ENCODE measurements at places on chromosomes 5 and 9. TPM values are rescaled to one million over a fixed set of nuclear protein-coding genes. Genes with fewer than 3 reads are reported as not detected.

- no peak overlapping the region for H3K27ac ChIP-seq
- peaks cover 88% of the 10 kb centered on the region for H3K36me3 ChIP-seq
- H3K27me3 ChIP-seq = no peaks in the 10 kb centered on the region
Measured at GRCh38 chr9:136499935-136500910, 17.4 kb upstream of the SEC16A start.

DNA sequence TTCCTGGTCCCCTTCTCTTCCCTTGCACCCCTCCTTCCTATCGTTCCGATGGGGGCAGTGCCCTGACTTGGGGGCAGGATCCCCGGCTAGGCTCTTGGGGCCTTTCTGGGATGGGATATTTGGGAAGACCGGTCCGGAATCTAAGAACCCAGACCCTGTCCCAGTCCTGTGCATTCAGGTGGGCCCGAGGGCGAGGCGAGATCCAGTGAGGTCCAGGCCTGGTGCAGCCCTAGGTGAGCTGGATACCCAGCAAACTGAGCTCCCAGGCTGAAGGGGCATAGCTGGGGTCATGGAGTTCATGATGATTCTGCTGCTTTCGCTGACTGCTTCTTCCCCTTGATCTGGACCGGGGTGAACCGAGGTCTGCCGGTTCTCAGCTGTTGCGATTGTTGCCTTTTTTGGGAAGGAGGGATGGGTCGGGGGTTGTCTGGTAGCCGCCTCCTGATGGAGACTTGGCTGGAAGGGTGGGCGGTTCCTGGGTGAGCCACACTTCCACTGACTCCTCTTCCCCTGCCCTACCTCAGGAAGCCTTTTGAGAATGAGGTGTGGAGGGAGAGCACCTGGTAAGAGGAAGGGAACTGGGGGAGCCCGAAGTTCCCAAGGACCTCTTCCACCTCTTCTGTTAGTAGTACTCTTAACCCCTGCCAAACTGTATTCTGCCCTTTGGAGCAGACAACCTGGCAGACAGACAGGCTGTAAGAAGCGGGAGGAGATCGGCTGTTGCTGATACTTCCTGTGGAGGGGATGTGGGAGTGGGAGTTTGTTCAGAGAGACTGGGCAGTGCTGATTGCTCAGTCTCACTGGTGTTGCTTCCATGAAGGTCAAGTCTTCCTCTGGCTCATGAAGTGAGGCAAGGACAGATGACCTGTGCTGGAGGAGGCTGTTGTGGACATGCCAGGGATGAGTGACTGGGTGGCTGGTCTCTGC is 1.0 kb downstream of the LRRC8A start:
- H3K27me3 ChIP-seq = no peaks in the 10 kb centered on the region
- no peak for DNase-seq
- peak overlapping the region; percentile 75 for H3K4me3 ChIP-seq
- H3K4me1 ChIP-seq = peaks cover 62% of the 10 kb centered on the region

DNA sequence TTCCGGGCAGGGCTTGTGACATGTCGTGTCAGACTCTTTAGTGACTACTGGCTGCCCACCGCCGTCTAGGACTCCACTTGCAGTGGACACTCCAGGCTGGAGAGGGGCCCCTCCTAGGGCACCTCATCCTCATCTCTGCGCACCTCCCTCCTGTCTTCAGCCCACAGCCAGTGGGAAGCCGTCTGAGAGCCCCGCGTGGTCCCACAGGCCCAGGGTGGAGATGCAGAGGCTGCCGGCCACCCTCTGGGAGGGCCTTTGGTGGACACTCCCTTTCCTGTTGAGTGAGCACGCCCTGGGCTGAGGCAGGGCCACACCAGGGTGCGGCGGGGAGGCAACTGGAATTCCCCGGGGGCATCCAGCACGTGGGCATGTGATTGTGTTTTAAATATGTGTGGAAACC is 80.5 kb downstream of the IRX2 start:
- H3K27ac ChIP-seq = no peak overlapping the region
- no peaks in the 10 kb centered on the region for H3K36me3 ChIP-seq
- H3K27me3 ChIP-seq = no peaks in the 10 kb centered on the region
- no peak overlapping the region for H3K4me3 ChIP-seq
- DNase-seq = no peak

Gene PCDHGA7
- total RNA-seq = 10.8 TPM

- no peaks in the 10 kb centered on the region for H3K27me3 ChIP-seq
- H3K4me1 ChIP-seq = no peaks in the 10 kb centered on the region
- no peak overlapping the region for H3K27ac ChIP-seq
- no peaks in the 10 kb centered on the region for H3K36me3 ChIP-seq
Measured at GRCh38 chr5:101580591-101580990, 677.5 kb upstream of the ST8SIA4 start.

DNA sequence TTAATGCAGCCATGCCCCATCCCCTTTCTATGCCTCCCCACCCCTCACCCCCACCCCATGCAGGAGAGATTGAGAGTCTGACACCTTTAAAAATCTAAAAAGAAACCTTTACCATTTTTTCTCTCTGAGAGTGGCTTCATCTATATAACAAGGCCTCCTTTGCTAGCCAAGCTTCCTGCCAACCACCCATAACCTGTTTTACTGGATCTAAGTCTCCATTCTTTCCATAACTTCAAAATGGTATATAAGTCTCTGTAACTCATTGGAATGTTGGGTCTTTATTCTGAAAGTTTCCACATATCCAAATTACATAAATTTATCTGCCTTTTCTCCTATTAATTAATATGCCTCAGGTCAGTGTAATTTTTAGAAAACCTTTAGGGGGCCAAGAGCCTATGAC is 1174.0 kb downstream of the MAT2B start:
- no peak for DNase-seq
- H3K4me1 ChIP-seq = no peaks in the 10 kb centered on the region
- no peaks in the 10 kb centered on the region for H3K27me3 ChIP-seq
- H3K4me3 ChIP-seq = no peak overlapping the region
- no peaks in the 10 kb centered on the region for H3K36me3 ChIP-seq

- H3K4me3 ChIP-seq = no peak overlapping the region
- H3K36me3 ChIP-seq = no peaks in the 10 kb centered on the region
- no peak overlapping the region for H3K27ac ChIP-seq
- no peaks in the 10 kb centered on the region for H3K27me3 ChIP-seq
- H3K4me1 ChIP-seq = no peaks in the 10 kb centered on the region
Measured at GRCh38 chr5:178671602-178672144, 44.8 kb upstream of the CLK4 start.

DNA sequence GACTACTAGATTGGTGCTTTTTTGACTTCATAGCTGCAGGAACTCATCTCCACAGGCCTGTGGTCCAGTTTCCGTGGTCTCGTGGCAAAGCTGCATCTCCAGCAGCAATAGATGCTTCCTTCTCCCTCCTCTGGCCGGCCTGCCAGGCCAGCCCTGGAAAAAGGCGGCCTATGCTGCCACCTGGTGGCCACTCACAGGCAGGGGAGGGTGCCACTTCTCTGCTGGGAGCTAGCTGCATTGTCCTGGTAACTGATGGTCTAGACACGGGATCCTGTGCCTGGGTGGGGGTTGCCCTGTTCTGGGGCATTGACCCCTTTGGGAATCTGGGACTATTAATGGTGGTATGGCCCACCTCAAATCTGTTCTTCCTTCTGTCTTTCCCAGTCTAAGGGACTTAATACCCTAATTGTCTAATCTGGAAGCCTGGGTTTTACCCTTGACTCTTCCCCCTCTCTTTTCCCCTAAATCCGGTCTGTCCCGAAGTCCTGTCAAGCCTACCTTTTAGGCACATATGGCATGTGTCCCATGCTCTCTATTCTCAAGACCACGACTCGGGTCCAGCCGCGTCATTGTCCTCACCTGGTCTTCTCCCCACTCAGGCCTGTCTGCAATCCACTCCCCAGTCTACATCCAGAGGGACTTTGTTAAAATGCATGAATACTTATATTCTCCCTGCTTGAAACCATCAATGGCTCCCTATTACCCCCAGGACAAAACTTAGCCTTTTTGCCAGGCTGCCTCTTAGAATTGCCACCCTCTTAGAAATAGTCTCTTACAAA is 20.1 kb upstream of the PTGS1 start:
- H3K4me3 ChIP-seq = no peak overlapping the region
- H3K27me3 ChIP-seq = no peaks in the 10 kb centered on the region
- H3K4me1 ChIP-seq = peaks cover 14% of the 10 kb centered on the region
- no peak overlapping the region for H3K27ac ChIP-seq

Gene GNPDA1
- 58.1 TPM for total RNA-seq

- H3K27me3 ChIP-seq = no peaks in the 10 kb centered on the region
- H3K4me1 ChIP-seq = peaks cover 14% of the 10 kb centered on the region
- H3K4me3 ChIP-seq = no peak overlapping the region
- no peak overlapping the region for H3K27ac ChIP-seq
- H3K36me3 ChIP-seq = no peaks in the 10 kb centered on the region
Measured at GRCh38 chr5:56352808-56353590, 119.9 kb upstream of the ANKRD55 start.

GRCh38 chr9:133605856-133606707 is 3.1 kb downstream of the FAM163B start:
- no peak overlapping the region for H3K4me3 ChIP-seq
- H3K4me1 ChIP-seq = no peaks in the 10 kb centered on the region
- no peak overlapping the region for H3K27ac ChIP-seq
- H3K27me3 ChIP-seq = peaks cover 11% of the 10 kb centered on the region
- no peaks in the 10 kb centered on the region for H3K36me3 ChIP-seq

Gene FOXD4L5
- not detected for total RNA-seq

DNA sequence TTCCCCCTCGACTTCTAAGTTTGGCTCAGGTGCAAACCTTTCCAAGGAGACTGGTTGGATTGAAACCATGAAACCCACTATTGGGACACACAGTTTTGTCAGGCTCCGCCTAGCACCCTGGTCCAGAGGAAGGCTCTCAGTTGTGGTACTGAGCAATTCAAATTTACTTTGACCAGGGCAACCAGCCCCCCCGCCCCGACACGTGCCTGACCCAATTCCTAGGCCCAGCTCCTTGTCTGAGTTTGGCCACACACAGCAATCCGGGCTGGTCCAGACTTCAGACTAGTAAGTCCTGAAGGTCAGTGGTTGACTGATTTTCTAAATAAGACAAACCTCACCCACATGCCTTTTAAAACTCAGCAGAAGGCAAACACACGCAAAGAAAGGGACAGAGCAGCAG is 132.7 kb downstream of the SLC12A2 start:
- no peak overlapping the region for H3K4me3 ChIP-seq
- H3K4me1 ChIP-seq = no peaks in the 10 kb centered on the region
- H3K27ac ChIP-seq = no peak overlapping the region
- no peak for DNase-seq

GRCh38 chr5:157263496-157264090 is 2.3 kb upstream of the CYFIP2 start:
- H3K4me1 ChIP-seq = no peaks in the 10 kb centered on the region
- no peak for DNase-seq
- no peak overlapping the region for H3K4me3 ChIP-seq
- no peak overlapping the region for H3K27ac ChIP-seq

Gene PCDHA5
- total RNA-seq = 0.36 TPM

DNA sequence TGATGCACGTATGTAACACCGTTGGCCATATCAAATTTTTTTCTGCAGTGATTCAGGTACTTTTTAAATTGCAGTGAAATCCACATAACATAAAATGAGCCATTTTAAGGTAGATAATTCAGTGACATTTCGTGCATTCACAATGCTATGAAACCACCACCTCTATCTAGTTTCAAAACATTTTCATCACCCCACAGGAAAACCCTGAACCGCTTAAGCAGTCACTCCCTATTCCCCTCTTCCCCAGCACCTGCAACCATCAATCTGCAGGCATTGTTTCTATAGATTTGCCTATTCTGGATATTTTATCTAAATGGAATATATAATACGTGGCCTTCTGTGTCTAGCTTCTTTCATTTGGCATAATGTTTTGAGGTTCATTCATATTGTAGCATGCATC is 79.2 kb downstream of the BOD1 start:
- DNase-seq = no peak
- no peaks in the 10 kb centered on the region for H3K4me1 ChIP-seq
- H3K4me3 ChIP-seq = no peak overlapping the region

Gene LIFR
- 78.9 TPM for total RNA-seq

GRCh38 chr9:129583308-129584038 is 37.4 kb downstream of the C9orf50 start:
- H3K27ac ChIP-seq = no peak overlapping the region
- no peak overlapping the region for H3K4me3 ChIP-seq
- H3K27me3 ChIP-seq = no peaks in the 10 kb centered on the region
- no peaks in the 10 kb centered on the region for H3K4me1 ChIP-seq
- no peaks in the 10 kb centered on the region for H3K36me3 ChIP-seq

GRCh38 chr9:135334953-135335460 is 144.6 kb upstream of the PPP1R26 start:
- H3K4me3 ChIP-seq = no peak overlapping the region
- no peak overlapping the region for H3K27ac ChIP-seq
- no peaks in the 10 kb centered on the region for H3K4me1 ChIP-seq

GRCh38 chr9:1522219-1522767 is 472.1 kb downstream of the DMRT2 start:
- H3K27ac ChIP-seq = no peak overlapping the region
- DNase-seq = no peak
- H3K4me3 ChIP-seq = no peak overlapping the region
- H3K4me1 ChIP-seq = no peaks in the 10 kb centered on the region
- no peaks in the 10 kb centered on the region for H3K27me3 ChIP-seq
- no peaks in the 10 kb centered on the region for H3K36me3 ChIP-seq

GRCh38 chr9:115191667-115192066 is 73.7 kb upstream of the TNC start:
- H3K36me3 ChIP-seq = no peaks in the 10 kb centered on the region
- no peak for DNase-seq
- H3K4me1 ChIP-seq = peaks cover 8% of the 10 kb centered on the region
- no peak overlapping the region for H3K27ac ChIP-seq

GRCh38 chr5:56176155-56176798 is 56.9 kb downstream of the ANKRD55 start:
- DNase-seq = peak; percentile 82
- no peaks in the 10 kb centered on the region for H3K4me1 ChIP-seq
- H3K27me3 ChIP-seq = no peaks in the 10 kb centered on the region
- H3K36me3 ChIP-seq = no peaks in the 10 kb centered on the region
- H3K27ac ChIP-seq = peak overlapping the region; percentile 51

GRCh38 chr5:159576902-159577301 is 246.6 kb upstream of the IL12B start:
- no peaks in the 10 kb centered on the region for H3K4me1 ChIP-seq
- H3K27ac ChIP-seq = no peak overlapping the region
- H3K36me3 ChIP-seq = no peaks in the 10 kb centered on the region
- H3K27me3 ChIP-seq = no peaks in the 10 kb centered on the region
- no peak for DNase-seq
- no peak overlapping the region for H3K4me3 ChIP-seq

DNA sequence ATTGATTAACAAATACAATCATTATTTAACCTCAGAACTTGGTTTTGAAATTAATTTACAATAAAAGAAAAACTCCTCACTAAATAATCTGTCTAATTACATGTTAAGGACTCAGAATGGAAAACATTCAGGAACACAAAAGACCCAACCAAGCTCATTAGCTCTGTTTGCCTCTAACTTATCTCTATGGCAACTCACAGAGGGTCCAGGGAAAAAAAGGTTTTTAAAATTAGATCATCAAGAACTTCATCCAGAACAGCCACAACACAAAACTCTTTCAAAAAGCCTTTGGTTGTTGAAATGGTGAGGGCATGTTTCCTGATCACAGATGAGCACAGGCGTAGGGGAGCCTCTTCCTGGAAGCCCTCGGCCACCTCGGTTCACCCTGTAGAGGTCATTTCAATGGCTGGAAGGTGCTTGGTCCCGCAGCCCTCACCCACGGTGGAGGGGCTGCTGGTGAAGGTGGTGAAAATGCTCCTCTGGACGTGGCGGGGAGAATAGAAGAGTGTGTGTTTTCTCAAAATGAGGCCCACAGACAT is 17.2 kb upstream of the TCF7 start:
- no peak for DNase-seq
- H3K4me1 ChIP-seq = peaks cover 18% of the 10 kb centered on the region
- no peaks in the 10 kb centered on the region for H3K27me3 ChIP-seq
- H3K4me3 ChIP-seq = no peak overlapping the region

- no peak overlapping the region for H3K4me3 ChIP-seq
- no peaks in the 10 kb centered on the region for H3K4me1 ChIP-seq
- H3K27ac ChIP-seq = no peak overlapping the region
- no peaks in the 10 kb centered on the region for H3K27me3 ChIP-seq
Measured at GRCh38 chr5:94159144-94159543, 417.7 kb upstream of the POU5F2 start.
